ENCODE measurements at places on chromosomes 7 and 10.

GRCh38 chr7:123472327-123472726 lies 62.1 kb downstream of the IQUB start:
- no peak for DNase-seq

DNA sequence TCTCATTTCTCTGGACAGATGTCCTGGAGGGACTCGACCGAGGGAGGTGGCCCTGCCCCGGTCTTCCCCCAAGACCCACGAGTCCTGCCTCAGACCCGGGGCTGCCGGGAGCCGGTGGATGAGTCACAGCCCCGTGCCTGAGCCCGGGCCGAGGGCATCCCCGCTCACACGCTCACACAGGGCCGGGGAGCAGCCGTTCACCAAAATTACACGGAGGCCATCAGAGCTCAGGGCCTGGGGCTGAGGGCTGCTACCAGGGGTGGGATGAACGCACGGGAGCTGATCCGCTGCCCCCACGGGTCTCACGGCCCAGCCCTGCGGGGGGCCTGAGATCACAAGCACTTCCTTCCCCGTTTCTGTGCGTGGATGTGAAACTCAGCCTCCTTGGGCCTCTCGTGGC lies 17.5 kb downstream of the FAM20C start:
- no peak for DNase-seq

DNA sequence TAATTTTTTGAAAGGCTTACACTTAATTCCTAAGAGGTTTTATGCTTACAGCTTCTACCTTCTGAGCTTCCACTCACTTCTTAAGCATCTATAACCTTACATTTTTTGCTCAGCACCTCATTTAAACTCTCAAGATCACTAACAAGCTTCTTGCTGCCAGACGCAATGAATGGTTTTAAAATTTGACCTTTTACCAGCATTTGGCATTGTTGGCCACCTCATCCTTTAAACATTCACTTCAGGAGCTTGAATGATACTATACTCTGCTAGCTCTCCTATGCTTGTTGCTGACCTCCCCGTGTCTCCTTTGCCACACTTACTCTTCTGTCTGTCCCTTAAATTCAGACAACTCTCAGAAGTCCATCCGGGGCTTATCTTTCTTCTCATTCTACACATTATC lies 37.7 kb upstream of the ODAD2 start:
- no peak for DNase-seq

DNA sequence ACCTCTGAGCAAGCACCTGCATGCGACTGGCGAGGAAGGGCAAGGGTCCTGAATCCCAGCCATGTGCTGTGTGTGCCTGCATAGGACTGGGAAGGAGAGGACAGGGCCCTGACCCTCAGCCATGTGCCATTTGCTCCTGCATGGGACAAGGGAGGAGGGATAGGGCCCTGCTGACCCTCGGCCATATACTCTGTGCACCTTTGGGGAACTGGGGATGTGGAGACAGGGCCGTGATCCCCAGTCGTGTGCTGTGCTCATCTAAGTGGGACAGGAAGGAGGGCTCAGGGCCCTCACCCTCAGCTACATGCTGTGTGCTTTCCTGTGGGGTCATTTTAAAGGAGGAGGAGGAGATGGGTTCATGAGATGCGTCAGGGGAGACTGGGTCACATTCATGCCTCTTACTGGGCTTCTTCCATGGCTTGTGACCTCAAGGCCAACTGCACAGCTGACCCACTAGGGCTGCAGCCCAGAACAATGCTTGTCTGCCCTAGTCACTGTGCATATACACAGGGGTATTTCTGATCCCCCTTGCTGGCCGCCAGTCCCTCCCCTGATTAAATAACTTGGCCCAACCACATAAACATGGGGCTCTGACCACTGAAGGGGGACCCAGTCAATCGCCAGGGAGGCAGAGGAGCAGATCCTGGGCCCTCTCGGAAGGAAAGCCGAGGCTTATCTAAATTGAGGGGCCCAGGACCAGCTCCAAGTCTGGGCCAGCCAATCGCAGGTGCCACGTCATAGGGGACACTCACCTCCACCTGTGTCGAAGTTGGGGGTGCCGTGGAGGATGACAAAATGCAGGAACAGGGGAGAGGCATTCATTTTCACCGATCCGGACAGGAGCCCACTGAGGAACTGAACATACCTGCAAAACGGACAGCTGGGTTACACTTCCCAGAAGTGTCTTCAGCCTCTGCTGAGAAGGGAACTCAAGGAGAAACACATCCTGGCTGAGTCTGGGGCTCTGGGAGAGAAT lies 167.3 kb downstream of the TNS3 start:
- no peak for DNase-seq

DNA sequence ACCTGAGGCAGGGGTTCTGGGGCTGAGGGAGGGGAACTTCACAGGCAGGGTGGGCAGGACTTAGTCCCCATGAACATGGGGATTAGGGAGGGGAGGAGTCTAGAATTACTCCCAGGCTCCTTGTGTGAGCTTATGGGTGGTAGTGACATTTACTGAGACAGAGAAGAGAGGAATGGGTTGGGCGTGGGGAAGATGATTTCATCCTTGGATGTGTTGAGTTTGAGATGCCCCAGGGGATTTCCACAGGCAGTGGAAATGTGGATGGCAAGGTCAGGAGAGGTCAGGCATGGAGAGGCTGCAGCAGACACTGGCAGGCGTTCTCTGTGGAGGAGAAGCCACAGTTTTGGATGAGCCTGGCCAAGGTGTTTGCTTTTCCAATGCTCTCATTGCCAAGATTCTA lies 26.4 kb upstream of the GSDME start:
- no peak for DNase-seq

DNA sequence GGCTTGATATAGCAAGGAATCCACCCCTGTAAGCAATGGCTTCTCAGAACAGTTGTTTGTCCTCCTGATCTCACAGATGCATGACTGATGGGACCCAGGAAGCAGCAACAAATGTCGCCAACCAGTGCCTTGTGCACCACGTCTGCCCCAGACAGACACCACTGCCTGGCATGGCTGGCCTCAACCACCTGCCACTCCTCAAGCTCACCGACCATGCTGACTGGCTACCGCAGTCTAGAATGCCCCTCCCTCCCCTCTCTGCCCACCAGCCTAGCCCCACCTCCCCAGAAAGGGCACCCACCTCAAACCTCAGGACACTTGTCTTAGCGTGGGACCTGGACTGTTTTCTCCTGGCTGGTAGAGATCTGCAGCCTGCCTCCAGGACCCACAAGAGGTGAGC lies 24.0 kb downstream of the LRRC20 start:
- DNase-seq: no peak

GRCh38 chr7:71349682-71350481 lies 217.9 kb downstream of the GALNT17 start:
- DNase-seq: no peak

GRCh38 chr7:132113536-132114371 lies 462.5 kb downstream of the PLXNA4 start:
- no peak for DNase-seq

DNA sequence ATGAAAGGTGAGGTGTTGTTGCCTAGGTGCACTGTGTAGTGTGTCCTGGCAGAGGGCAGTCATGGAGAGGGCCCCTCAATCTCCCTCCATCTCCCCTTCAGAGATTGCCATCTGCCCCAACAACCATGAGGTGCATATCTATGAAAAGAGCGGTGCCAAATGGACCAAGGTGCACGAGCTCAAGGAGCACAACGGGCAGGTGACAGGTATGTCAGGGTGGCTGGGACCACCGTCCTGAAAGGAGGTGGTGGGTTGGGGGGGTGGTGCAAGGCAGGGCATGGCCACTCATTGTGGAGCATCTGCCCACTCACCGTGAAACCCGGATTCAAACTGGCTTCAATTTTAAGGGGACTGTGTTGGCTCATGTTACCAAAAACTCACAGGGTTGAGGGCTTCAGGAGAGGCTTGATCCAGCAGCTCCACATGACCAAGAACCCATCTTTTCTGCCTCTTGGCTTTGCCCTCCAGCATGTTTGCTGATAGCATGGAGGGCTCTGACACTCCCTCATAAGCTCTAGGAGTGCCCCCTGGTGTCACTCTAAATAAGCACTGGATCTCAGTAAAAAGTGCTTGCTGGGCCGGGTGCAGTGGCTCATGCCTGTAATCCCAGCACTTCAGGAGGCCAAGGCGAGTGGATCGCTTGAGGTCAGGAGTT lies 12.2 kb downstream of the ARPC1B start:
- no peak for DNase-seq

GRCh38 chr7:115825456-115826115 lies 205.0 kb downstream of the TFEC start:
- DNase-seq: no peak

DNA sequence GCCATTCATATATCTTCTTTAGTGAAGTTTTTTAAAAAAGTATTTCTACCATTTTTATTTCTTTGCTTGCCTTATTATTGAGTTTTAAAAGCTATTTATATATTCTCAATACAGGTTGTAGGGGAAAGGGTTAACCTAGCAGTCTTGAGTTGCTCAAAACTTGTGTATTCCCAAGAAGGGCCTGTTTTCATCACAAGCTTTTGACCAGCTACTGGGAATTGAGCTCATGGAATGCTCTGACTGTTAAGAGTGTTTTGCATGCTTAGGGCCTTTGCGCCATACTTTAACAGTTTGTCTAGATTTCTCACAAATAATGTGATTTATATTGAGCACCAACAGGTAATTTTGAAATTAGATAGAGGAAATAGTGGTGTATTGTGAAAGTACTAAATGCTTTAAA lies 72.0 kb upstream of the CALCR start:
- no peak for DNase-seq

- no peak for DNase-seq
These were observed 138.0 kb downstream of the PPP1R9A start for GRCh38 chr7:95045236-95045923.

DNA sequence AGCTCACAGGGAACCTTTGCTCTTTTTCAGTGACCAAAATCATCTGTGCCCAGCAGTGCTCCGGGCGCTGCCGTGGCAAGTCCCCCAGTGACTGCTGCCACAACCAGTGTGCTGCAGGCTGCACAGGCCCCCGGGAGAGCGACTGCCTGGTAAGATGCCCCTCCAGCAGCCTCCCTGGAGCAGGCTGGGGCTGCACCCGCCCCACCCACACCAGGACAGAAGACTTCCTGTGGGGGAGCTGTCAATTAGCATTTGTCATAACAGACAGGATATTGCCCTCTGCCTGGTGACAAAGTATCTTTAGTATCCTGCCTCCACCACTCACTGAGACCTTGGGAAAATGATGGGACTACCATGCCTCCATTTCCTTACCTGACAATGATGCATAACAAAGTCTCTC lies 133.7 kb downstream of the EGFR start:
- DNase-seq: no peak

DNA sequence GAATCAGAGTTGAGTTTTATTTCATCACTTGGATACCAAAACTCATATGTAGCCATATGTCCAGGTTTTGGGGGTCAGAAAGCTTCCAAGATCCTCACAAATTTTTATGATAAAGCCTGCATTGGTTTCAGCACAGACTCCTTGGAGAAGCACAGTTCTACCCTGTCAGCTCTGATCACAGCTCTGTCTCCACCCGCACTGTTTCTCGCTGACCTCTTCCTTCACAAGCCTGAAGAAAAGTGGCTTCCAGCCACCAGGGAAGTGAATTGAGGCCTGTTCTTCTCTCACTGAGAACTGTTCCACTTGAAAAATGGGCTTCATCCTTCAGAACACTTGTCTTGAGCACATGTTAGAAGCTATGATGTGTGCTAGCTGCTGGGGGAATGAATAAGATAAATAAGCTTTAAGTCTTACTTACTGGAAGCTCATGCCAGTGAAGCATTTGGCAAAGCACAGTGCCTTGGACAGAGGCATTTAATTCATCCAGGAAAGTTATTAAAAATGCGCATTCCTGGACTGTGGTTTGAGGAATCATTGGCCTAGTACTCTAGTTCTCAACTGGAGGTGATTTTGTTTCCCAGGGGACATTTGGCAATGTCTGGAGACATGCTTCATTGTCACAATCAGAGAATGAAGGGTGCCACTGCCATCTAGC lies 133.6 kb downstream of the BMPER start:
- DNase-seq: no peak

DNA sequence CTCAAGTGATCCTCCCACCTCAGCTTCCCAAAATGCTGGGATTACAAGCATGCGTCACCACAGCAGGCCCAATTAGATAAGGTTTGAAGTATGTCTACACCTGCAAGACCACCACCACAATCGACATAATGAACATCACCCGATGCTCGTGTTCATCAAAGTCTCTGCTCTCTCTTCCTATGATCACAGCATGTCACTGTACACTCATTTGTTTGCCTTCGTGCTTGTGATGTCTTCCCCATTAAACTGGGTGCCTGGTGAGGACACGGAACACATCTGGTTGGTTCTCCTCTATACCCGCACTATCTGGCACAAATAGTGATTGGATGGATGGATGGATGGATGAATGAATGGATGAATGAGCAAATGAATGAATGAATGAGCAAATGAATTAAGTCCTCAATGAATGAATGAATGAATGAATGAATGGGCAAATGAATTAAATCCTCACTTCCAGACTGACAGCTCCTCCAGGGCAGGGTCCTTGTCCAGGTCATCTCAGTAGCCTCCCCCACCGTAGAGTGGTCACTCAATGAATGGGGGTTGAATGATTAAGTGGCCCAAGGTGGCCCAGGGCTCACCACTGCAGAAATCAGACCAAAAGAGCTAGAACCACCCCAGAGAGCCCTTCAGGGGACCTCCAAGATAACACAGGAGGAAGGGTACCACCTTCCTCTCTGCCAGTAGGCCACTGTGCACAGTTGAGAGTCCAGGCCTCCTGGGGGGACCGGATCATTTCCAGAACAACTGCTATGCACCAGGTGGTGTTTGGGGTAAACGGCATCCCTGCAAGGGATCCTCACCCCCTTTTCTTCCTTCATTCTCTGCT lies 101.9 kb upstream of the TNRC18 start:
- no peak for DNase-seq

DNA sequence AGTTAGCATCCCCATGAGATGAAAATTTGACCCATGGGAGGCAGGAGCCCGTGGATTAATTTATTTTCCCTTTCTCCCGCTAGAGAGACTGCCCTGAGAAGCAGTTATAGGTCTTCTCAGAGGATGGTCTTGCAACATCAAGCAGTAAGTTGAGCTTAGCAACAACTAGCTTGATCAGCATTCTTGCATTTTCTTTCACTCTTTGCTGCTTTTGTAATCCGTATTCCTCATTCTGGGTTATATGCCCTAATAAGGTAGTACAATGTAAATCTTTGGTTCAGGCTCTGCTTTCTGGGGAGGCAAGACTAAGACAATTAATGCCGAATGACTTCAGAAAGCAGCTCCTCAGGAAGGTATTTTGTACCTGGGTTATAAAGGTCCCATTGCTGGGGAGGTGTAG lies 146.8 kb downstream of the FZD1 start:
- no peak for DNase-seq

GRCh38 chr10:24907956-24908355 lies 44.5 kb downstream of the PRTFDC1 start:
- no peak for DNase-seq

- no peak for DNase-seq
These were observed 127.5 kb downstream of the COL28A1 start for GRCh38 chr7:7408001-7408770.

Data from cortex of kidney (tissue), 1 donor.